ENCODE measurements at places on chromosomes 4 and X.

GRCh38 chr4:30719454-30720020 lies 632 bp upstream of the PCDH7 start:
- DNase-seq: peak; percentile 83

GRCh38 chr4:5869966-5870619 lies 22.8 kb downstream of the CRMP1 start:
- DNase-seq: no peak

- no peak for DNase-seq
Measured at GRCh38 chr4:38644201-38644600, 19.8 kb upstream of the KLF3 start.

GRCh38 chrX:53813670-53814440 lies 127.3 kb upstream of the HUWE1 start:
- no peak for DNase-seq

DNA sequence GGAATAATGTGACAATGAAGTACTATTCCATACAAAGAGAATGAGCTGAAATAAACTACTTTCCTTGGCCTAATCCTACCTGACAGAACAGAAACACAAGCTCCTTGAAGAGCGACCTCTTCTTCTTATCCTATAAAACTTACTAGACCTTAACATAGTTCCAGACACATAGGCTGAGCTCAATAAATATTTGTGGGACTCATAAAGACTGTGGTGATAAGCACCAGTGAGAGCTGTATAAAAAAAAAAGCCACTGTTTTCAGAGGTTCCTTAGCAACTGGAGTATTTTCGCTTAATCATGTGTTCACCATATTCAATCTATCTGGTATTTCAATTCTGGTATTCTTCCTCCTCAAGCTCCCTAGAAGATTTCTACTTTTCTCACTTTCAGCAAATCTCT lies 1129.6 kb downstream of the STPG2 start:
- no peak for DNase-seq

DNA sequence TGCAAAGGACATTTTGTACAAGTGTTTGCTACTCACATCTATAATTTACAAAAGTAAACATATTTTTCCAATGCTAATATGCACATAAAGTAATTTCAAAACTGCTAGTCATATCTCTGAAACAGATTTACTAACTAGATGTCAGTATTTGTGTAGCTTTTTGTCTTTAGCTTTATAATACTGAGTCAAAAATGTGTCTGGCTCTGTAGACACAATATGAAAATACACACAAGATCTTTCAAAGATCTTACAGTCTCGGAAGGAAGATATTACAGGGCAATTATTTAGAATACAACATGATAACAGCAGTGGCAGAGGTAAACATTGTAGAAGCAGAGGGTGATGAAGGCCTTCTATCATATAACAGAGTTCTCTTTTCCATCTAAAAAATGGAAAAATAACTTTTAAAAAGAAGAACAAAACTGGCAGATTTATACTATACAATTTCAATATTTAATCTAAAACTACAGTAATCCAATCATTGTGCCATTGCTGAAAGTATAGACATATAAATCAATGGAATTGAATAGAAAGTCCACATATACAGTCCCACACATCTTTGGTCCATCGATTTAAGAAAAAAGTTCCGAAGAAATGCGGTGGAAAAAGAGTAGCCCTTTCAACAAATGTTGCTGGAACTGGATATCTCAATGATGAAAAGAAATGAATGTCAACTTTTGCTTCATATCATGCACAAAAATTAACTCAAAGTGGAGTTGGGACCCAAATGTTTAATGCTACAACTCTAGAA lies 29.4 kb downstream of the ARAP2 start:
- no peak for DNase-seq

- peak; percentile 21 for DNase-seq
Measured at GRCh38 chr4:10736895-10737294, 52.3 kb upstream of the CLNK start.

DNA sequence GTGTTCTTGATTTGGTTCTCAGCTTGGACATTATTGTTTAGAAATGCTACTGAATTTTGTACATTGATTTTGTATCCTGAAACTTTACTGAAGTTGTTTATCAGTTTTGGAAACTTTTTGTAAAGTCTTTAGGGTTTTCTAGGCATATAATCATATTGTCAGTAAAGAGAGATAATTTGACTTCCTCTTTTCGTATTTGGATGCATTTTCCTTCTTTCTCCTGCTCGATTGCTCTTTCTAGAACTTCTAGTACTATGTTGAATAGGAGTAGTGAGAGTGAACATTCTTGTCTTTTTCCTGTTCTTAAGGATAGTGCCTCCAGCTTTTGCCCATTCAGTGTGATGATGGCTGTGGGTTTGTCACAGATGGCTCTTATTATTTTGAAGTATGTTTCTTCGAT lies 24.1 kb downstream of the TMPRSS11A start:
- no peak for DNase-seq

DNA sequence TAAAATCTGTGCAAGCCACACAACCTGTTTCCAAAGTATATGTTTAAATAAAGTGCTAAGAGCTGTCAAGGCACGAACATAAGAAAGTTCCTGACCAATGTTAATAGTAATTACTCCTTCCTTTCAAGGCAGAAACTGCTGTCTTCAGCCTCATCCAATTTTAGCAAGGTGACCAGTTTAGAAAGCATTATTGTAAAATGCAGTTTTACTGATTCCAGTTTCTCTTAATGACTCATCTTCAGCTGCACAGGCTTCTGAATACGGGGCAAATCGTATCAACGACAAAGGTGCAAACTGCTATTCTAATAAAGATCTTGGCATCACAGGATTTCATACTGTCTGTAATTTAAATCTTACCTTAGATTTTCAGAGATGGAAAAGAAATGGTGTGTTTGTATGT lies 87.5 kb downstream of the PPP3CA start:
- DNase-seq: no peak

- no peak for DNase-seq
Measured at GRCh38 chrX:105894721-105895120, 72.4 kb downstream of the NRK start.
